ENCODE measurements at places on chromosomes 11 and 22. TPM values are rescaled to one million over a fixed set of nuclear protein-coding genes. Genes with fewer than 3 reads are reported as not detected.

VSIG2 gene
- 0.51 TPM for total RNA-seq

RHOD gene
- total RNA-seq: 24.5 TPM

CD3D gene
- not detected for total RNA-seq

DNA sequence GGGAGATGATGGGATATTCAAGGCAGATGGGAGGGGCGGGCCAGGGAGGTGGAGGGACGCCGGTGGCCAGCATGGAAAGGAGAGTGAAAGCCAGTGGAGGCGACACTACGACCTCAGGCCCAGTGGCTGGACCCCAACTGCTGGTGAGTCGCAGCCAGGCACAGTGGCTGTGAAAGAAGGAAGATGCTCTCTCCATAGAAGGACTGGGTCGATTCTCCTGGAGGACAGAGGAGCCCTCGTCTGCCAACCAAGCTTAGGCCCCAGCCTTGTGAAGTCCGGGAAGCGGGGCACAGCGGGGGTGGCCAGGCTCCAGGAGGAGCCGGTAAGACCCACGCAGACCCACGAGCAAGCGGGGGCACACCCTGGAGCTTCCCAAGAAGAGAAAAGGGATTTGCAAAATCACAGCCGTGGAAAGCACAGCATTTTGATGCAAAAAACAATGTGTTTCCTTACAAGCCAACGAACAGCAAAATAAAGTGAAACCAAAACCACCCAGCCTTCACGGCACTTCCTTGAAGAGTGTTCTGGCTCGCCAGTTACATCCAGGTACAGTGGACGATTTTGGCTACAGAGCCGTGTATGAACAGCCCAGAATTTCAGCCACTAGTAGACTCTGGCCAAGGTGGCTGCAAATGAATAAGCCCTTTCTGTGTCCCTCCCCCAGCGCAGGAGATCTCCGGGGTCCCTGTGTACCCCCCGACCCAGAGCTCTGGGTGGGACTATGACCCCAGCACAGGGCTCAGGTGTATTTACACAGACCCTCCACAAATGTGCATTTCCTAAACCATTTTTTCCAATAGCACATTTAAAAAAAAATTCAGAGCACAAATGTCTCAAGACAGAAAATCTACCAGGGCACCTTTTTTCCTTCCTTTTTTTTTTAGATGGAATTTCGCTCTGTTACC is 96.9 kb downstream of the TRMU start:
- peak; percentile 5 for DNase-seq

DNA sequence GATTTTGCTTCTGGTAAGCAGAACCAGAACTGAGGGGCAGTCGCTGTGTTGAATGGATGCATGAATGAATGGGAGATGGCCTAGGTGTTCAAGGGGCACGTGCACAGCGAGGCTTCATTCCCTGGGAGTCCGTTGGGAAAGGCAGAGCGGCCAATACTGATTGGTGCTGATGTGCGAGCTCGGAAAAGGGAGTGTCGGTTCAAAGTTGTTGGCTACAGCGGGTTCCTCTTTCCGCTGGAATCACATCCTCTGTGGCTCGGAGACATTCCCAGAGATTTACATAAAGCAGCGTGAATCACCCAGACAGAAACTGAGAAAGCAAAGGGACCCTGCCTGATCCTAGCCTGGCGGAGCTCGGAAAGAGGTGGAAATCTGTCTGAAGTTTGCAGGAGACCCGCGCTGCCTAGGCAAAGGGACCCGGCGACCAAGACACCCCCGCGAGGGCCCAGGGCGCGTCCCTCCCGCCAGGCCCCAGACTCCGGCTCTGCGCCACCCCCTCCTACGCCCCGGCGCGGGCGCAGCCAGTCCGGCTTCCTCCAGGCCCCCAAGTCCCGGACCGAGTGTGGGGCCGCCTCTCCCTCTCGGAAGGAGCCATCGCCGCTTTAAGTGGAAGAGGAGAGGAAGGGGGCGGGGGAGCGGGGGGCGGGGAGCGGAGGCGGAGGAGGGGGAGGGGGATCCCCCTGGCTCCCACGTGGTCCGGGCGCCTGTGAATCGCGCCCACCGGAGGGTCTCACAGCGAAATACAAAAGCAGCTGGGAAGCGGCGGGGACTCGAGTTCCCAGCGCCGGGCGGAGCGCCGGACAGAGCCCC is at the start of gene FJX1:
Gene FJX1 (plus strand): TSS at position 774 of the 810 bp plus-strand sequence. CDS start 177 bp downstream, outside the sequence.
- peak; percentile 90 for DNase-seq

OR5AK2 gene
- not detected for total RNA-seq

Data from dermis blood vessel endothelial cell (primary cell).